Activated CD4-positive, alpha-beta T cell treated with anti-CD3 and anti-CD28 coated beads, Interleukin-2, amount 10 ng/mL, durations not matched to agents 7 days and 5 days (primary cell): ENCODE measurements at places on chromosomes 3 and 15. TPM values are rescaled to one million over a fixed set of nuclear protein-coding genes. Genes with fewer than 3 reads are reported as not detected.

C3orf70 gene
- not detected for total RNA-seq

DNA sequence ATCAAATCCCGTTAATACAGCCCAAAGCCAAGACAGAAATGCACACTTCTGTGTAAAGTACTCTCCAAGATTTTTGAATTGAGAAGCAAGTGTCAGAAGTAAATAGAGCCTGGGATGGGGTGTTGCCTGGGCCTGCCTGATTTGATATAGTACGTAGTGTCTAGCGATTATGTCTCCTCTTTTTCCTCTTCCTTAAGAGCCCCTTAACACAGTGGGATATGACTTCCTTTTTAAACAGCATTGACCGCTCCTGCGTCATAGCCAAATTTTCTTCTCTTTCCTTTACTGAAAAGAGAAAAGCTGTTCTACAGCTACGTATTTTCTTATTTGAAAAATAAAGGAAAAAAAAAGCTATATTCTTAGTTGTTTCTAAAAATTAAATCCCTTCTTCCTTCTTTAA lies 97.7 kb downstream of the PLCL2 start:
- no peak for DNase-seq

ISL2 gene
- 0.54 TPM for total RNA-seq

DNA sequence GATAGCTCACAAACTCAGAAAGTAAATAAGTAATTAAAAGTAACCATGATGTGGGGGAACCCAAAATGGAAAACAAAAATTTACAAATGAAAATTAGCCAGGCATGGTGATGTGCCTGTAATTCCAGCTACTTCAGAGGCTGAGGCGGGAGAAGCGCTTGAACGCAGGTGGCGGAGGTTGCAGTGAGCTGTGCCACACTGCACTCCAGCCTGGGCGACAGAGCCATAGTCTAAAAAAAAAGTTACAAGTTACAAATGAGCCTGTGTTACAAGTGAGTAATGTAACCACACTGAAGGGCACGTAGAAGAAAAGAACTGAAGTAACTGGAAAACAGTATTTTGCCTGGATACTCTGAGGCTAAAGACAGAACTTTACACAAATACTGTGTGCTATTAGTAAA lies 11.3 kb downstream of the EXOSC7 start:
- DNase-seq, result no peak

DNA sequence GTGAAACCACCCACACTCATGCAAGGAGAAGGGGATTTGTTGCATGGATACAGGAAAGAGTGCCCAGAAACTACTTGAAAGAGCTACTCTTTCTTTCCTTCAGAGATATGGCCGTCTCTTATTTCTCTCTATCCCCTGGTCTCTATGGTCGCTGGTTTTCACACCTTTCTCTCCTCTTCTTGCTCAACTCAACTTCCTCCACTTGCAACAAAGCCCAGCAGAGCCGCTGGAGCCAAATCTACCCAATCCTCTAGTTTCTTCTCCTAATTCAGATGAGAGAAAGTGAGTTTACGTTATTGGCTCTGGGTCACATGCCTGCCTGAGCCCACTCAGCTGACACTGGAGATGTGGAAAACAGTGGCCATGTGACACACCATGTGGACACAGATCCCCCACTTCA lies 215.2 kb downstream of the OSBPL10 start:
- no peak for DNase-seq

DNA sequence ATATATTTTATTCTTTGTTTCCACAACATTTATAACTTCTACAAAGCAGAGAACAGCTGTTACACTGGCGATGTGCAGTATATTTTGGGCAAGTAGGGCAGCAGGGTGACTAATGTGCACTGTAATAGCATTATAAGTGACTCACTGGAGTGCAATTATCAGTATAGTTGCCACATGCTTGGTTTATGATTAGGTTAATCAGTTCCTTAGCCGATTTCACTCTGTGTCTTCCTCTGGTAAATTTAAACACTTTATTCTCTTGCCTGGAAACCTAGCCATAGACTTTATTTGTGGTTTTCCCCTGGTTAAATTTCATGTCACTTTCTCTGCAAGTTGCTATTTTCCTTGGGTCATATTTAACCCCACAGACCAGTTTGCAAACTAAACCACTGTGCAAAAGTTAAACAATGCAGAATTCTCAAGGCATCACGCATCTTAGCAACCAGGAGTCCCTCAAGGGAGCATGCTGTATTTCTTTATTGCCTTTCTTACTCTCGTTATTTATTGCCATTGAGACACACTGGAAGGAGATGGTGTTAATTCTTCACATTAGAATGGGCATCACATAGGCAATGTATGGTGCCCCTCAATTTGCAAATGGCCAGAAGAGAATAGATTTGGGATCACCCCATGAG lies 690.2 kb upstream of the DPPA4 start:
- no peak for DNase-seq

- DNase-seq, result no peak
These were observed 10.2 kb upstream of the CCDC33 start for GRCh38 chr15:74225928-74226327.

TTC23 gene
- total RNA-seq, result 1.6 TPM

CCRL2 gene
- total RNA-seq, result 5.3 TPM

DNA sequence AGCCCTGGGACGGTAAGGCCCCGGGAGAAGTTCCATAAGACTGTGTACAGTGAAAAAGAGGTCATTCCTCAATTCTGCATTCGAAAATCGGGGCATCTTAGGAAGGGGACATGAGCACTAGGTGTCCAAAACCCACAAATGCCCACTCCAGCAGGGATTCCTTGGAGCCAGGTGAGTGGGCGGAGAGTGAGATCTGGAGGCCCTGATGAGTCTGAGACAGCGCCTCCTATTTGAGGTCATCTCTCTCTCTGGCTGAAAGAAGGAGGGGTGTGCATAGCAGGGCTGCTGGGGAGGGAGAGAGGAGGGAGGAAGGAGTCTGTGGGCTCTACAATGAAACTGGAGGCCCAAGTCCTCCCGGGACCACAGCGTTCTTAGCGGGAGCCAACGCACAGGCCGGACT lies 38.1 kb upstream of the LACTB start:
- DNase-seq, result no peak

TGFBR2 gene
- 77.8 TPM for total RNA-seq

GRCh38 chr15:96560246-96560895 lies 229.9 kb downstream of the NR2F2 start:
- no peak for DNase-seq

TMEM44 gene
- 1.9 TPM for total RNA-seq

- DNase-seq, result no peak
These were observed 16.0 kb downstream of the CAPN3 start for GRCh38 chr15:42375252-42375651.

CHST13 gene
- total RNA-seq, result not detected

- DNase-seq, result peak; percentile 62
These were observed 19.1 kb downstream of the DNAJB8 start for GRCh38 chr3:128447561-128448013.

DNA sequence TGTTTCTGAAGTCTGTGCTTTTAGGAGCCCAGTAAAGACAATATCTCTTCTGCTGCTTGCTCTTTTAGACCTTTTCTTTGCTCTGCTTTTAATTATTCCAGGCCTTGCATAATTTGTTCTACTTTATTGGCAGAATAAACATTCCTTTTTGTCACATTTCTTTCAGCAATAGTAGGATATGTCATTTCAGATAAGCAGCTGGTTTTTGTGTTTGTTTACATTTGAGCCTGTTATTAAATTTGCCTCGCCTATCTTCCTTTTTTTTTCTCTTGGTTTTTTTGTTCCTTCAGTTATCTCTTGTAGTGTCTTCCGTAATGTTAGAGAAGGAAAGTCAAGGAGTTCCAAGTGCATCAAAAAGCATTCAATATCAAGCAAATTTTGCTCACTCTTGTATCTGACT lies 16.4 kb downstream of the ZNF654 start:
- DNase-seq, result no peak

TRPM1 gene
- total RNA-seq, result not detected
